ENCODE measurements at places on chromosomes 16 and 17. TPM values are rescaled to one million over a fixed set of nuclear protein-coding genes. Genes with fewer than 3 reads are reported as not detected.

PLEKHM1 gene
- 16.4 TPM for total RNA-seq

CLEC3A gene
- total RNA-seq: not detected

TMEM100 gene
- total RNA-seq: 0.40 TPM

ICAM2 gene
- 8.2 TPM for total RNA-seq

KRTAP4-1 gene
- not detected for total RNA-seq

HSF4 gene
- total RNA-seq: 11.0 TPM

Measured in HT1080 (cell line).